ENCODE measurements at places on chromosomes 12 and 14.

DNA sequence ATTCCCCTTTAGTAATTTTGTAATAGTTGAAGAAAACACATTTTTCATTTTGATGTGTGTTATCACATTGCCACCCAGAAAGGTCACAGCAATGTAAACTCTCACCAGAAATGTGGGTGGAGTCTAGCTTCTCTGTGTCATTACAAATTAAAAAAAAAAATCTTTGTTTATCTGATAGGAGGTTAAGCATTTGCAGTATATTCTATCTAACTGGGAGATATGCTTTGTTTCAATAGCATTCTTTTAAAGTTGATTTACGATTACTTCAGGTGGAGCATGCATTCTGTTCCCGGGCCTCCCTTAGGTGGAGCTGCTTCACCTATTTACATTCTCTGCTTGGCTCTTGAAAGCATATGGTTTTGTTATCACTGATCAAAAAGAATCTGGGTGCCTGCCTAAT is 7.8 kb downstream of the ADIPOR2 start:
- no peak for DNase-seq

DNA sequence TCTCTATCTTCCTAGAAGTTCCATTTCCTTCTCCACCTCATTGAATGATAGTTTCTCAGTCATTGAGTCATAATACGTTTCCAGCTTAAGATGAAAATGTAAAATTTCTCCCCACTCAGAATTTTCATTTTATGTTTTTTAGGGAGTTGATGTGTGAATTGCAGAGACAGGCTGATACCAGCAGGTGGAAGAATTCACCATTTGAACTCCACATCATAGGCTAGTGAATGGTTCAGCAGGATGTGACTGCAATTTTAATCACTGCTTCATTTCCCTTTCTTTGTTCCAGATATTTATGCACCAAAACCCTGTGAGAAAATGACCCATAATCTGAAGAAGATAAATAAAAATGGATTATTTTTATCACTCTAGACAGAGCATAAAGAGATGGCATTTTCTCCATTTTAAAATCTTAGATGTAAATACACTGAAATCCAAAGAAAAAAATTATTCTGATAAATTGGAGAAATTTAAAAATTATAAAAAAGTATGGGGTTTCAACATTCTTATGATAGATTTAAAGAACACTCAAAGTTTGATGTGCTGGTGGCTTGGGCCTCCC is 10.6 kb upstream of the PYGL start:
- DNase-seq, result no peak

DNA sequence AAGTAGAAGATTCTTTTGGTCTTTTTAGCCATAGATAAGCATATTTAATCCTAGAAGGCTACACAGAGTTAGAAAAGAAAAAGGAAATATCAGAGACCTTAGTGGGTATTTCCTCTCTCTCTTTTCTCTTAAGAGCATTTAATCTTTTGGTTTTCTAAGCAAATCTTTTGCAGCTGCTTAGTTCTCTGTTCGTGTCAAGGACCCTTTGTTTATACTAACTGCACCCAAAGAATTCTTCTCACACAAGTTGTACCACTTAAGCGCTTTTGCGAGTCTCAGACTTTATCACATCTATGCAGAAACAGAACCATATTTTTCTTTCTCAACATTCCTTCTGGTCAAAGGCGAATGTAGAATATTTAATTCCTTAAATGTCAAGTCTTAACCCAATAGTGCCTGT is 17.9 kb upstream of the NID2 start:
- DNase-seq, result no peak

- no peak for DNase-seq
Measured at GRCh38 chr14:39491134-39491571, 58.9 kb upstream of the FBXO33 start.
